ENCODE measurements at places on chromosomes 2 and 18.

DNA sequence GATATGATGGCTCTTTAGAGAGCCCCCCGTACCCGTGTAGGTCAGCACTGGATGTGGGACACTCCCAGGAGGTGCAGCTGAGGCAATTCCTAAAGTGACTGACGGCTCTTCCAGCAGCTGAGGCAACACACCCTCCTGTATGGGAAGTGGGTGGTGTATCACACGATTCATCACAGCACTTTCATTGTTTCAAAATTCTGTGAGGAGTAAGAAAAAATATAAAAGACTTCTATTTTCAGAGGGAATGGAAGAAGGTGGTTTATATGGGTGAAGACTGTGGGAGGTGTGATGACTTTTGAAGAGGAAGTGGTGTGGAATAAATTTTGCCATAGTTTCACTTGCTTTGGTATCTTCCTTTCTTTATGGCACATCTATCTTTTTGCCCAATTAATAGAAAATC lies 22.3 kb downstream of the QPCT start:
- DNase-seq = no peak

DNA sequence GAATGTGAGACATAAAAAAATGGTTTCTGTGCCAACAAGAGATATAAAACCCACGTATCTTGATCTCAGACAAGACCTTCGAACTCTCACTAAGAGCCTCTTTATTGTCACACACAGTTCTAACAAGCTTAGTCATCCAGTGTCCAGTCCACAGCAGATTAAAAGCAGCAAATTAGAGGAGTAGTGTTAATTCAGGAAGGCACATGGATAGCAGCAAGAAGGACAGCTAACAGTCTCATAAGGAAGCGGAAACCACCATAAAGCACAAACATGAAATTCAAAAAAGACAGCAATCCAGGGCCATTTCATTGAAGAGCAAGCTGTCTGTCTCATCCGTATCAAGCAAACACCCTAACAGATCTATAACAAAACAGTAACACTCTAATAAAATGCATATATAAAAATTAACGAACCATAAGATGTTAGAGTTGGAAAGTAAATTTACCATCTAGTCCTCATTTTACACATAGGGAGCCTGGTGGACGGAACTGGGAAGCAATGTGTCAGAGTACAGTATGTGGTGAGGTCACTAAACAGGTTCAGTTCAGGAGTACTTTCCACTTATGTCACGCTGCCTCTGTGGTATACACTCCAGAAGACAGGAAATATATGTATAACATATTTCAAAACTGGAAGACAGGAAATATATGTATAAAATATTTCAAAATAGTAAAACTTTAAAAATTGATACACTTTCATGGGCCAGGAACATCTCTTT lies 18.3 kb downstream of the AAK1 start:
- peak; percentile 70 for DNase-seq

DNA sequence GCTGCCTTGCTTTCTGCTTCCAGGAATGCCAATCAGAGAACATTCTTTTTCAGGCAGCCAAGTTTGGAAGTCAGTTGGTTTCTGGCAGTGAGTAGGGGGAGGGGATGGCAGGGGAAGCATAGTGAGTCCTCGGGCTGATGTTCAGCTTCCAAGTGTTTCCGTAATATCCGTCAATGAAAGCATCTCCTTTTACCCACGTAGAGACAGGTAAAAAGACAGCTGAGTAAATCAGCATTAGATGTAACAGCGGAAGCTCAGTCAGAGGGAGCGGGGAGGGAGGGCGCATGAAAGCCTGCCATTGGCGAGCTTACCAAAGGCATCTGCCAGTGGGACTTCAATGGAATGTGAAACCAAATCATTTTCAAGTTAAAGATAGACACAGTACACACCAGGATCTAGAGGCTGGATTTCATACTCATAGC lies 117.1 kb upstream of the DTNA start:
- no peak for DNase-seq

GRCh38 chr18:2960983-2961696 lies 51.8 kb downstream of the LPIN2 start:
- no peak for DNase-seq

DNA sequence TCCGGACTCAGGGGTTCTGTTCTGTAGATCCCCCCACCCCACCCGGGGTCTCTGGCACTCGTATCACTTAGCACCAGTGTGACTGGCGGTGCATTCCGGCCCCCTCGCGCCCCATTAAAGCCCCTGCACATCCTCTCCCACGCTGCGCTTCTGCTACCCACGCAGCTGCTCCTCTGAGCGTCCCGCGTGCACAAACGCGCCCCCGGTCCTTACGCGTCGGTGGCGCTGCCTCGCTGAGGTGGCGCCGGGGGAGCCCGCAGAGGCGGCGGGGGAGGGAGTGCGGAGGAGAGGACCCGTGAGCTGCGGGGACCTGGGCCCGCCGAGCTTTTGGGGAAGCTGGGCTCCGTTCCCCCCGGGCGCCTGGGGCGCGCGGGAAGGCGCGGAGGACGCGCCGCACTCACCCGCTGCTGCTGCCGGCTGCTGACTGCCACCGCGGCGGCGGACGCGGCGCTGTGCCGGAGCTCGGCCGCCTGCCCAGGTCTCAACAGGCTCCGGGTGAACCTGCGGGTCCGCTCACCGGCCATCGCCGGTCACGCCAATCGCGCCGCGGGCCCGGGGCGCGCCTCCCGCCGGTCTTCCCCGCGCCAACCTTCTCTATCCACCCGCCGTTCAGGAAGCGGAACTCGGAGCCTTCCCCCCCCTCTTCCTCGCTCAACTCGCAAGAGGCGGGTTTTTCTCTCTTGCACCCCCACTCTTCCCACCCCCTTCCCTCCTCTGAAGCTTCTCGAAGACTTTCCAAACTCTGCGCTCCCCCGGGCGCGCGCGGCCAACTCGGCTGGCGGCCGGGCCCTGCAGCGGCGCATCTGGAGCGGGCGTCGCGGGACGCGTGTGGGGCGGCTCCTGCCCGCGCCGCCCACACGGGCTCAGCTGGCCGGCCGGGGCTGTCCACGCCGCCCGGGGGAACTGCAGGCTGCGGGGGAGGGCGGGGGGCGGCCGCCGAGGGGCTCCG lies at the start of gene DOCK10:
DOCK10 (minus strand) TSS at position 618 of the 949 bp plus-strand sequence; CDS start at position 524, 94 bp downstream.
- DNase-seq = no peak

- DNase-seq = no peak
Observed at GRCh38 chr2:108413711-108414095, 35.3 kb upstream of the GCC2 start.

DNA sequence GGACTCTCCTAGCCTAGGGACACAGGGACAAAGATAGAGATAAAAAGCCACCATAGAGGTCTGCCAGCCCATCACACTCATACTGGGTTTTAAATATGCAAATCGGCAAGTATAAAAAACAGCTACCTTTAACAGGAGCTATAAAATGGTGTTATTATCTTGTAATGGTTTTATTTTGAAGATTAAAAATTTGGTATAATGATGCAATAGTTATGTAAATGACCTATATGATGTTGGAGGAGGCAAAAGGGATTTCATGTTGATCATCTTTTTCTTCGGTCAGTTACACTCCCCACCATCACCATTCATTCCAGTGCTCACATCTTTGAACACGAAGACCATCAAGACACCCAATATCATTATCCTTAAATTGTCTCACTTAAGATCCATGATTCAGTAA lies 11.2 kb downstream of the ZNF521 start:
- DNase-seq = no peak

GRCh38 chr2:190596993-190597392 lies 51.9 kb upstream of the NAB1 start:
- DNase-seq = no peak

DNA sequence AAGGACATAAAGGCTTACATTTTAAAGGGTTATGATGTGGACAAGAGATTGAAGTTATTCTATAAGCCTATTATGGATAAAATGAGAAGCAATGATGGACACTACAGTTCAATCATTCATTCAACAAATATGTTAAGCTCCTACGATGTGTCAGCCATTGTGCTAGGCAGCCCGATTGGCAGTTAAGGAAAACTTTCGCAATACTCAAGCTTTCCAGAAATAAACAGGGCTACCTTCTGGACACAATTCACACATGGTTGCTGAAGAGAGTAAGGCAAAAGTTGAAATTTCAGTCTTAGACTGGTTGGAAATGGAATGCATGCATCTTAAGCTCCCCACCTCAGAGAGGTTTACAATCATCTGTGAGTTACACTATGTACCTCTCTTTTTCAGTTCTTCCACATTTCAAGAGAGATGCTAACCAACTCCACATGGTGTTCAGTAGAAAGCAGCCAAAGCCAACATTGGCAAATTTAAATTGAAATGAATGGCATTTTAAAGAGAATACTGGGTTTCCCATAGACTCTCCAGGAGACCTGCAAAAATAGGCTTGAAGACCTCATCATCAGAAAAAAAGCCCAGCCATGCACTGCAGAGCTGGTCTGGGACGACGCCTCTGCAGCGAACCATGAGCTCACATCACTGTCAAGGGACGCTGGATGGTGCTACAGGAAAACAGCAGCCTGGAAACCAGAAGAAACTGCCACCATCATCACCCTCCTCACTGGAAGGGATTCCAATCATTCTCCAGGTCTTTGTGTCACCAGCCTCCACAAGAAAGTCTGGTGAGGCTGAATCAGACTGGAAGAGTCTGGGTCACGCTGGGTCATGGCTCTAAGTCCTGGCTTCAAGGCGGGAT lies 276.3 kb downstream of the AFF3 start:
- no peak for DNase-seq

GRCh38 chr2:29923110-29923721 lies 1.8 kb upstream of the ALK start:
- peak; percentile 63 for DNase-seq

GRCh38 chr2:26255759-26256384 lies 11.1 kb downstream of the HADHB start:
- DNase-seq = no peak

- DNase-seq = peak; percentile 55
Observed at GRCh38 chr2:46364797-46365457, 67.7 kb downstream of the EPAS1 start.

DNA sequence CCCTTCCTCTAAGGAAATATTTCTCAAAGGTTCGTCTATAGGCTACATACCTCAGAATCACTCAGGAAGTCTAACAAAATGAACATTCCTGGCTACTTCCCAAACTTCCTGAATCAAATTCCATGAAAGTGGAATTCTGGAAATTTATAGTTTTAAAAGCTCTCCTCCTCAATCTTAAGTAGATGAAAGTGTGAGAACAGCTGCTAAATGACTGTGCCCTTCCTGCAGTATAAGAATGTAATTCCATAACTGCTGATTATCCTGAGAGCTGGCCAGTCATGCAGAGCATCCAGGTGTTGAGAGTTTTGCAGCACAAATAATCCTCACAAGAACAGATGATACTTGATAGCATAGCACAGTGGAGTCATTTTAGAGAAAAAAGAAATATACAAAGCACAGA lies 265.0 kb downstream of the KCNJ3 start:
- no peak for DNase-seq

GRCh38 chr2:19677825-19678518 lies 223.8 kb downstream of the TTC32 start:
- DNase-seq = no peak

GRCh38 chr2:55163941-55164390 lies 68.1 kb downstream of the CLHC1 start:
- DNase-seq = peak; percentile 32

GRCh38 chr2:240433973-240434727 lies 1.3 kb upstream of the GPC1 start:
- peak; percentile 32 for DNase-seq

GRCh38 chr18:51767293-51767692 lies 569.8 kb upstream of the MEX3C start:
- no peak for DNase-seq

GRCh38 chr2:27108221-27108620 lies 10.7 kb downstream of the CGREF1 start:
- DNase-seq = no peak

- no peak for DNase-seq
Observed at GRCh38 chr2:201130524-201131186, 14.7 kb downstream of the CFLAR start.

DNA sequence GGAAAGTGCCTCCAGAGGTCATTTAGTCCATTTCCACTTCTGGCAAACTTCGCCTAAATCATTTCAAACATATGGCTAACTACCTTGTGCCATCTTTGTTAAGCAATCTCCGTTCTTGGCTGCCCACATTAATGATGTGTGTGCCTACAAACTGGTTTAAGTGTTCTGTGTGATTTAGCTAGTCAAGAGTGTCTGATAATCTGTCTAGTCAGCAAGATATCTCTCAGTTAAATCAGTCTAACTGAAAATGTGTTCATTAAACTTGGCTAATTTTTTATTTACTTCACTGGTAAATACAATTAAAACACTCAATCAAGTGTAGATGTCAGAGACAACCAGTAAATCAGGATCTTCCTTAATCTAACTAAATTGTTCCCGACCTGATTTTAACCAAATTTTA lies 352.4 kb downstream of the ERBB4 start:
- no peak for DNase-seq

DNA sequence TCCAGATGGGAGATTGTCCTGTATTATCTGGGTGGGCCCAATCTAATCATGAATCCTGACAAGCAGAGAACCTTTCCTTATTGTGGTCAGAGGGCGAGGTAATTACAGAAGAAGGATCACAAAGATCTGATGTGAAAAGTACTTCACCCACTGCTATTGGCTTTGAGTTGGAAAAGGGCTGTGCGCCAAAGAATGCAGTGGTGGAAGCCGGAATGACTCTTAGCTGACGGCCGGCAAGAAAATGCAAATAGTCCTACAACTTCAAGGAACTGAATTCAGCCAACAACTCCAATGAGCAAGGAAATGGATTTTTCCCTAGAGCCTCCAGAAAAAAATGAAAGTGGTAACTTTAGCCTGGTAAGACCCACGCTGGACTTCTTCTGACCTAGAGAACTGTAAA lies 67.3 kb downstream of the CTNNA2 start:
- no peak for DNase-seq

GRCh38 chr18:7084080-7085065 lies 33.2 kb downstream of the LAMA1 start:
- no peak for DNase-seq

- DNase-seq = no peak
Observed at GRCh38 chr2:157746234-157746950, 117.7 kb upstream of the ACVR1C start.

GRCh38 chr2:231924889-231925275 lies 1.3 kb downstream of the NPPC start:
- no peak for DNase-seq

DNA sequence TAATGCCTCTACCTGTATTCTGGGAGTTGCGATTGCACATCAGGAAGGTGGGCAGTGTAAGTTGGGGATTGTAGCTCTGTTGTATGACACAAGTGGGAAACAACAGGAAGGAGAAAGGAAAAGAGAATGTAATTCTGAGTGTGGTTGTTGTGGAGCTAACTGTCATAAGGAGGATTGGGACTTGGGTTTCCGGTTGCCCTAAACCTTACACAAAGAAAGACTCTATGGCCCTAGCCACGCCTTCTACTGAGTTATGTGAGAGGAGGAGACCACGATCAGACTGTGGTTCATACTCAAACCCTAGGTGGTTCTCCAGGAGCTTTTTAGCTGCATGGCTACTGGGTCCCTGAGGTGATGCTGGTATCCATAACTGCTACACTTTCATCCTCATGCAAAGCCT lies 86.5 kb downstream of the TANC1 start:
- DNase-seq = no peak

DNA sequence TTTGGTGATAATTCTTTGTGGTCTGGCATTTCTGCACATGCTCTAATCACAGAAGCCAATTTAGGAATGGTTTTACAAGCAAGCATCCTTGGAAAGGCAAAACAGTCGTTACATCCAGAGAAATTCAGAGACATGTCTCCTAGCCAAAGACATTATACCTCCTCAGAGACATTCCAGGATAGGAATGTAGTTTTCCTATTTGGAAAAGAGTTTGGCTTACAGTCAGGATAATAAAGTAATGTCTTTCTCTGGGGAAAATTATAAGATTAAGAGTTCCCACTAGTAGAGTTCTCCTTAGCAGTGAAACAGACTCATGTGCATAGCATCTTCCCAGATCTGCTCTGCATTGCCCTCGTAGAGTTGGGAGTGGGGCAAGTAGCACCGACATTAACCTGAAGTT lies 753.6 kb upstream of the TMEFF2 start:
- DNase-seq = no peak

Measured in LoVo (cell line).